SW480 (cell line): ENCODE measurements at places on chromosomes 1 and 21.
A peak's percentile ranks its signal among the peaks of the same experiment; 100 is the strongest.

GRCh38 chr21:34537838-34538237 lies 25.8 kb upstream of the KCNE1 start:
- no peak for DNase-seq

DNA sequence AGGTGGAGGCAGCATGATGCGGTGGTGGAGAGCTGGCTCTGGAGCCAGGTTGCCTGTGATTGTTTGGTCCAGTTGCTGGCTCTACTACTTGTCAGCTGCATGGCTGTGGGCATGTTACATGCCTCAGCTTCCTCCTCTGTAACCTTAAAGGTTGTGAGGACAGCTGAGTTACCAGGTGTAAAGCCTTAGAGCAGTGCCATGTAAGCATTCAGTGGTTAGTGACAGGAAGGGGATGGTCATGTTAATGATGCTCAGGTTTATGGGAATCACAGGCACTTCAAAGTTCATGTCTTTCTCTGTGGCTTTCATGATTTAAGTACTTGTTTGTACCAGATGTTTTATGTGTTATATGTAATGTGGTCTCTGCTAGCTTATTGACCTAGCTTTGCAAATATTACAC lies 32.6 kb downstream of the PTGFRN start:
- DNase-seq: peak; percentile 96

DNA sequence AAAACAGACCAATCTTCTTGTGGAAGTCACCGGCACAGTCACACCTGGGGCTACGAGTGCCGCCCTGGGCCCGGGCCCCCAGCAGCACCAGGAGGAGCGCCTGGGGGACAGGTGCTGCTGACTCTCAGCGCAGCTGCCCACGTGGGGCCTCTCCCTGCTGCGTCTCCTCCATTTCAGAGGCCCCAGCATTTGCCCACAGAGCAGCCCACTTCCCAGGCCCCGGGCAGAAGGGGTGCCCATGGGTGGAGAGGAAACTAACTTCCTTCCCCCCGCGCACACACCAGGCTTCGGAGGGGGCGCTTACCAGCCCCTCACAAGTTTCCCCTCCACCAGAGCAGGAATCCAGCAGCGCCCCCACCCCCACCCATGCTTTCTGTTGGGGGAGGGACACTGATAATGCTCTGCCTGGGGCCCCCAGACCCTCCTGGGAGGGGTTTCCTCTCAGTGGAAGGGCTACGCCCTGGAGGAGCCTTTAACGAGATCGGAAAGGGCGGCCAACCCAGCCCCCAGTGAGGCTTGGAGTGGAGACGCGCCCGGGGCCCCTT lies 440 bp downstream of the TNFRSF25 start:
- DNase-seq: no peak

- no peak for DNase-seq
Measured at GRCh38 chr1:28273216-28273860, 14.0 kb downstream of the SESN2 start.

DNA sequence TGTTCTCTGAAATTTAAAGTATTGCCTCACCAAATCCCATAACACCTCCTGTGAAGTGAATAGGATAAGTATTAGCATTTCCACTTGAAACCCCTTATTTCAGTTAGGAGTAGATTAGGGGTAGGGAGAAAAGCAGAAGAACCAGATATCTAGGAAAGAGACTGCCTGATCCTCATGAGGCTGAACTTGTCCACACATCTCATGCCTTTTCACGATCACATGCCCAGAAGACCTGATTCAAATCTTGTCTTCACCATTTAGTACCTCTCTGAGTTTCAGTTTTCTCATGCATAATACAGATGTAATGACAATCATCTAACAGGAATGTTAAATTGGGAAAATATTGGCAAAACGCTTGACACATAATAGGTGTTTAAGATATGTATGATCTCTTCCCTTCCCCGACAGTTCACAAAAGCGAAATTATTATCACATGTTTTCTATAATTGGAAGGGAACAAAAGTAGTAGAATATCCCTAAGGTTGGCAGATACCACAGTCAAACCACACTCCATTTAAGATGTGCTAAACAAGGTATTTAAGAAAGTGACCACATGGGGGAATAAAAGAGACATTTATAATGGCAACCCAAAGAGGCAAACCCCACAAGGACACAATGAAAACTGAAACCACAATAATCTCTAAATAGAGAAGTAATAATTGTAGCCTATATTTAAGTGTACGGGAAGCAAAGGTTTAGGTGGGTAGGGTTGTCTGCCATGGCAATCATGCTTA lies 25.2 kb downstream of the GFI1 start:
- peak; percentile 11 for DNase-seq

GRCh38 chr1:32989160-32990050 lies 24.8 kb upstream of the RNF19B start:
- DNase-seq: peak; percentile 43

- DNase-seq: no peak
Measured at GRCh38 chr1:8397511-8397910, 79.6 kb downstream of the SLC45A1 start.

GRCh38 chr1:55184859-55185258 lies 30.3 kb downstream of the USP24 start:
- no peak for DNase-seq
